ENCODE measurements at places on chromosomes 11 and 22.

- no peak for DNase-seq
Observed at GRCh38 chr11:70072461-70072860, 5.7 kb upstream of the ANO1 start.

DNA sequence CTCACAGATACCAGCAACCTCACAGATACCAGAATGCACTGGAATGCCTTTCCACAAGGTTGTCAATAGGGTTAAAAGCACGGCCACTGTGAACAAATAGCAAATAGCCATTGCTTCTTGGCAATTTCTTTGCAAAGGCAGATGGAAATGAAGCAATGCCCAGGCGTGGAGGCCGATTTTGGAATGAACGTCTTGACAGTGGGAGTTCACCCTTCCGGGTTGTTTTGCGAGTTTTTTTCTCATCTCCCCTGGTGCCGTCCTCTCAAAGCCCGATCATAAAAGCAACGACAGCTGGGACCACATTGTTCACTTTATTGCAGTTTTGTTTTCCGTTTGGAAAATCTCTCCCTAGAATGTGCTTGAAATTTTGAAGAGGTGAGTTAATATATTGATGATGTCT lies 38.0 kb upstream of the CD82 start:
- DNase-seq, result no peak

DNA sequence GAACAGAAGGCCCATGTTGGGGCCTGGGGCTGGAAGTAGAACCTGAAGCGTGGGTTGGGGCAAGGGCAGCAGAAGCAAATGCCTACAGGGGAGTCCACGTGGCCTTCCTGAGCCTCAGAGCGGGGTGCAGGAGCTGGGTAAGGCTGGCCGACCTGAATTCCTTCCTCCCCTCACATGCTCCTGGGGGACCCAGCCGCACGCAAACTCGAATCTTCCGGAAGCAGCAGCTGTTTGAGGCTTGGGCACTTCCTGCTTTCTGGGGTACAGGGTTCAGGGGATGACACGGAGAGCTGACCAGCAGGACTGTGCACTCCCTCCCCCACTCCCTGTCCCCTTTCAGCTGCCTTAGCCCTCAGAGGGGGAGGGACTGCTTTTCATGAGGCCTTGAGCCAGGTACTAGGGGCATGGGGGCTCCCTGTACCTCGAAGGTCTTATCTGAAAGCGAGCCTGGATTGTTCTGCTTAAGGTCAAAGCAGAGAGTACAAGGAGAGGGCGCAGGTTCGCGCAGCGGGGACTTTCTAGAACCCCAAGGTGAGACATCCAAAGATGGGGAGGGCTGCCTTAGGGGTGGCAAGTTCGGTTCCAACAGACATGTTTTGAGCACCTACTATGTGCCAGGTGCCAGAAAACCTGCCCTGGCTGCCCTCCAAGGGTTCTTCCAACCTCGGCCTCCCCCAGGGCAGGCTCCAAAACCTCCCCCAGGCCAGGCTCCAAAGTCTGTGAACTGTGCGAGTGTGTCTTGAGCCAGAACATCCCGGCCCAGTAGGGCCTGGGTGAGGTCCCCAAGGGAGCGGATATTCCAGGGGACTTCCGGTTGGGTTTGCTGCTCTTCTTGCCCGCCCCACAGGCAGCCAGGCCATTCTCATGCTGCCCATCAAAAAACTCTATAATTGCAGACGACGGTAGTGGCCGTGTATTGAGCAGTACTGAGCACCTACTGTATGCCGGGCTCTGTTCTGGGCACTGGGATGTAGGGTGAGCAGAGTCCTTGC lies 1.7 kb downstream of the NCF4 start:
- DNase-seq, result no peak

DNA sequence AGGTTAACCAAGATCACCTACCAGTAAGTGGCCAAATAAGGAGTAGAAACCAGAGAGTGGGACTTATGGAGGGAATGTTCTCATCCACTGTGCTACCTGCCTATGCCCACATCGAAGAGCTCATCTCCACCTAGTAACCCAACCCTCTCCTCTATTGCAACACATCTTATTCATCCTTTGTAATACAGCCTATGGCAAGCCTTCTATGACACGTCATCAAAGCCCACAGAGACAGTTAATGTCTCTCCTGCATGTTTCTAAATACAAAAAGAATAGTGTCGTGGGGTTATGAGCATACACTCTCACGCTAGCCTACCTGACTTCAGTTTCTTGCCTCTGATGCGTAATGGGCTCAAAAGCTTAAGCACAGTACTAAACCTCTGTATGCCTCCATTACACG lies 1158.1 kb upstream of the TENM4 start:
- no peak for DNase-seq

DNA sequence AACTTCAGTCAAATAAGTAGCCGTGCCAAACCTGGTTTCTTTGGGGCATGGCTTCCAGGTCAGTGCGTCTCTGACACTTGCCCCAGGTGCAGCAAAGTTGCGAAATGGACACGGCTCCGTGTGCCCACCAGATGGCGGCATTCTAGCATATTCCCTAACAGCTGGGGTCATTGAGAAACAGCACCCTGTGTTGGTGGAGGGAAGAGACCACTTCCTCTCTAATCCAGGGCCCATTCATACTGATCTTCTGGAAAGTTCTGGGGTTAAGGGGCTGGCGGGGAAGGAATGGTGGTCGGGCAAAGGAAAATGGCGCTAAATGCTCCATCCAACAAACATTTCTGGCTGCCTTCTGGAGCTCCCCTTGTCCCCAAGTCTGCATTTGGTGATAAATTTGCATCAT lies 141.2 kb upstream of the TIMP3 start:
- DNase-seq, result peak; percentile 25

GRCh38 chr22:39267974-39268373 lies 23.2 kb upstream of the PDGFB start:
- DNase-seq, result no peak

GRCh38 chr11:46918788-46919513 lies 601 bp upstream of the LRP4 start:
- no peak for DNase-seq

DNA sequence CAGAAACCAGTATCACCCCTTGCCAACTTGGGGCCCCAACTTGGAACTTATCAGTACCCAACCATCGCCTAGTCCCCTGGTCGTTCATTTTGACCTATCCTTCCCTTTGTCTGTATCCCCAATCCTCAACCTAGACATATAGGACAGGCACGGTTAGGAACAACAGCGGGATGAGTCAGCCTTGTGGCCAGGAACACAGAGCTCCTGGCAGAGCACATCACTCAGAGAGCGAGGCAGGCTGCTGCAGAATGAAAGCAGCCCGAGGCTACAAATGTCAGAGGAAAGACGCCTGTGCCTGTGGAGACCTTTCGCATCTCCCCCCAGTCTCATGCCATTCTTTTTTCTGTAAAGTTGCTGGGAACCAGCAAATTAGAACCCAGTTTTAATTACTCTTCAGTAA lies 14.6 kb downstream of the DKK3 start:
- no peak for DNase-seq

GRCh38 chr22:48895336-48895735 lies 932.3 kb downstream of the BRD1 start:
- no peak for DNase-seq

DNA sequence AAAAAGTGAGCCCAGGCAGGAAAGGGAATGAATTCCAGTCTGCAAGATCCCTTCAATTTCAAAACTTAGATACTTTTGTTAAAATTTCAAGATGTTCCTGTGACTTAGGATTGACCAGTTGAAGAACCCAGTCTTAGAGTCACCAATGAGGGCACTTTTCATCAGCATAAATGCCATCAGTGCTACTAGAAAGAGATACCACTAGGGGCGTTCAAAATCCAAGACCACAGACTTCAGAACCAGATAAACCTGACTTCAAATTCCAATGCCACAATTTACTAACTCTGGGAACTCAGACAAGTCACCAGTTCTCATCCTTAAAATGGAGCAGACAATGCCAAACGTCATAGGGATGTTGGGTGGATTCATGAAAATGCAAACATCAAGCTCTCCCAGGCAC lies 523.2 kb downstream of the BUD13 start:
- no peak for DNase-seq

DNA sequence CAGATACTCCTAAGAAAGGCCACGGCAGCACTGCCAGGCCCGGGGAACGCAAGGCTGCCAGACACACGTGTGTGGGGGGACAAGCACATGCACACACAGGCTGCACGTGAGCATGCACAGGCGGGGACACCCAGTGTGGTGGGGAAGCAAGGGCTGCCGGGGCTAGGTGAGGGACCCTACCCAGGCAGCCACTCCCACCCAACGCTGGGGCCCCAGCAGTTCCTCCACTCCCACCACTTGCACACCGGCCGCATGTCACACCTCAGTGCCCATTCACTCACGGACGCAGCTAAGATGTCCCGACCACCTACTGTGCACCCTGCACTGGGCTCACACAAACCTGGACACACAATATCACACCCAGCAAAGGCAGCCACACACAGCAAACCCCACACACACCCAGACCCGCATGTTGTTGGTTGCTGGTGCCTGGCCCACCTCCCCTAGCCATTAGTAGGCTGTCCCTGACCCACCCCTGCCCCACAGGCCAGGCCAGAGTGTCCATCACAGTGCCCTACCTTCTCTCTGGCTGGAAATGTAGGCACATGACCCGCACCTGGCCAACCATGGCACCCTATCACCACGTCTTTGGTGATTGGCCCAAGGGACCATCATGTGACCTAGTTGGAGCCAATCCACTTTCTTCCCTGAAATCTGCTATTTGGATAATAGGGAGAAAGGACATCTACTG lies 8.8 kb downstream of the SSTR3 start:
- DNase-seq, result no peak

GRCh38 chr11:9784602-9785315 lies 120.9 kb downstream of the SWAP70 start:
- DNase-seq, result no peak

GRCh38 chr11:34926831-34927132 lies 10.4 kb downstream of the PDHX start:
- no peak for DNase-seq

- no peak for DNase-seq
Observed at GRCh38 chr11:36383195-36383594, 87.1 kb downstream of the PRR5L start.

- no peak for DNase-seq
Observed at GRCh38 chr11:113103932-113104690, 142.9 kb downstream of the NCAM1 start.

- DNase-seq, result no peak
Observed at GRCh38 chr22:45998638-45999378, 21.8 kb upstream of the WNT7B start.

- no peak for DNase-seq
Observed at GRCh38 chr11:96424693-96425092, 34.9 kb downstream of the JRKL start.

GRCh38 chr11:130174642-130175041 lies 15.1 kb downstream of the ST14 start:
- DNase-seq, result no peak

- DNase-seq, result no peak
Observed at GRCh38 chr11:76243193-76243956, 37.1 kb upstream of the WNT11 start.

- no peak for DNase-seq
Observed at GRCh38 chr11:3169255-3170043, 4.3 kb upstream of the OSBPL5 start.

DNA sequence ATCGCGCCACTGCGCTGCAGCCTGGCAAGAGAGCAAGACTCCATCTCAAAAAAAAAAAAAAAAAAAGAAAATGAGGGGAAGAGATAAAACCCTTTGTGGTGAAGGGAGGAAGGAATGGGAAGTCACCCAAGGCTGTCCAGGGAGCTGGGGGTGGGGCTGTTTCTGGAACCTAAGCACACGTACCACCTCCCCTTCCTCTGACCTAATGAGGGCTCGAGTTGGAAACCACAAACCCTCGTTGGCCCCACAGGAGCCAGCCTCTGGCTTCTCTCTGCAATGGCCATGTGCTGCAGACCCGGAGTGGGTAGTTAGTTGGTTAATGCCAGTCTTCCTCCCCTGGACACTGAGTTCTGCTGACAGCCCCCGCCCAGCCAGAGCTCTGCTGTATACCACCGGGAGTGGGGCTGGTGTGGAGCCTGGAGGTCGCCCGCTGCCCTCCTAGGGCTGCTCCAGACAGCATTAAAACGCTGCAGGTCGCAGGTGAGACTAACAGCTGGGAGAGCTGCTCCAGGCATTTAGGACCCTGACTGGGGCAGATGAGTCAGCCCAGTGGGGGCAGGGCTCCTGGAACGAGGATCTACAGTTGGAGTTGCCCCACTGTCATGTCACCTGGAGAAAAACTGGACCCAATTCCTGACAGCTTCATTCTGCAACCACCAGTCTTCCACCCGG lies at the start of gene LGALS12:
LGALS12 (plus strand) TSS at position 228 of the 672 bp plus-strand sequence; CDS start at position 603, 375 bp downstream.
- DNase-seq, result no peak

DNA sequence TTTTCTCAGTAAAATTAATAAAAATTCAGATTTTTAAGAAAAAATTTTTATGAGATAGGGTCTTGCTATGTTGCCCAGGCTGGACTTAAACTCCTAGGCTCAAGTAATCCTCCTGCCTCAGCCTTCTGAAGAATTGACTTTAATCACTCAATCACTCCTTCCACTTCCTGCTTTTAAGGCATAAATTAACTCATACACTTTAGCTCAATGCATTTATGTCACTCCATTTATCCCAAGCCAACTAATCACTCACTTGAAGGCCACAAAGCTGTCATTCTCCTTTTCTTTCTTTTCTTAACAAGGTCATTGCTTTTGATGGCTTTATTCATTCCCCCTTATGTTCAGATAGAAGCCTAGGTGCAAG lies 877 bp downstream of the ALG9 start:
- DNase-seq, result no peak

DNA sequence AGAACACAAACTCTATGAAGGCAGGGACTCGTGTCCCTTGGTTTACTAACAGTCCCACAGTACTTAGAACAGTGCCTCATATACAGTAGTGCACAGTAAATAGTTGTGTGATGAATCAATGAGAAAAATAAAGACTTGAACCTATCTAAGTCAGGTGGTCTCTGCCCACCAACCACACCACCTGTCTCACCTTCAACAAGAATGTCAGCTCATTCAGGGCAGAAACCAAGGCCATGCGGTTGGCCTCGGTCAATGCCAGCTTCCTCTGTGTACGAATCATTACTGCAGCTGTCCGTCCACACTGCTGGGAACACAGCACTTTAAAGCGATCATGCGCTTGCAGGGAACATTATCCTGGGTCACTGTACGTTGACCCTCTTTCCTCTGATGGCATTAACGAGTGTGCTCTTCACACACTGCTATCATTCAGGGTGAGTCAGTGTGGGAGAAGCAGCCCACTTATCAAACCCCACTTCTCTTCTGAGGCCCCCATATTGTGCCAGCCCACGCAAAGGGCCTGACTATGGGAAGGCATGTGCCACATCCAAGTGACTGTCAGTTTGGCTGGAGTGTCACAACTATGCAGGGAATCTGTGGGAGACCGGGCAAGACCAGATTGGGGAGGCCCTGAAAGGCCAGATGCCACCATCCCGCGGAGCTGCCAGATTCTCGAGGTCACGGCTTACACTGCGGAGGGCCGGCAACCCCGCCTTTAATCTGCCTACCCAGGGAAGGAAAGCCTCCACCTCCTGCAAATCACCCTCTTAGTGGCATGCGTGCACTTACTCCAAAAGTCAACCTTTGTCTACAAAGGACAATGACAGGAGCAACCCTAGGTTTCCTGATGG lies 36.1 kb downstream of the LARGE1 start:
- no peak for DNase-seq

- DNase-seq, result peak; percentile 87
Observed at GRCh38 chr11:119101759-119102423, at the start of gene DPAGT1. TSS of gene DPAGT1 (minus strand) at chr11:119101853. CDS start at chr11:119101655, 198 bp downstream.

GRCh38 chr11:46402957-46403902 lies 11.7 kb upstream of the CHRM4 start:
- no peak for DNase-seq

GRCh38 chr11:81700076-81700475 lies 1033.6 kb downstream of the FAM181B start:
- no peak for DNase-seq
